ENCODE measurements at places on chromosomes 11 and 22.

DNA sequence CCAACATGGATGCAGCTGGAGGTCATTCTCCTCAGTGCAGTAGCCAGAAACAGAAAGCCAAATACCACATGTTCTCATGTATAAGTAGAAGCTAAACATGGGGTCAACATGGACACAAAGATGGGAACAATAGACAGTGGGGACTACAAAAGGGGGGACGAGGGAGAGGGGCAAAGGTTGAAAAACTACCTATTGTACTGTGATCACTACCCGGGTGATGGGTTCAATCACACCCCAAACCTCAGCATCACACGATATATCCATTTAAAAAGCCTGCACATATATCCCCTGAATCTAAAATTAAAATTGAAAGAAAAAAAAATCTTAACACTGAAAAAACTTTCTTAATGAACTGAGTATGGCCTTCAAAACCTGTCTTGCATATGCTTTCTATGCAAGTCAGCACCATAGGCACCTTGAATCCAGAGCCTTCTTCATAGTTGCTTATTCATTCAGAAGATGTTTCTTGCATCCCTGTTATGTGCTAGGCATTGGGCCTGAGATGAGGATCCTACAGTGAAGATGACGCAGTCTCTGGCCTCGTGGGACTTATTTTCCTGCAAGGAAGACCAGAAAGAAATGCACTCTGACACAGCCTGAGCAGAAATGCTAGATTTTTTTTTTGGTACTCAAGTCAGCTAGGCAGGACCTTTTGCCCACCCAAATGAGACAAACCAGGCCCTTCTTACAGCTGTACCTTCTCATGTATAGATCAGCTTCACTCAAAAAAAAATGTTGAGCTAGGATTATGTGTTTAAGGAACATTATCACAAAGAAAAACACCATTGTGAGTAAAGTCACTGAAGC, 21.0 kb downstream of the NNMT start:
- no peak for DNase-seq

DNA sequence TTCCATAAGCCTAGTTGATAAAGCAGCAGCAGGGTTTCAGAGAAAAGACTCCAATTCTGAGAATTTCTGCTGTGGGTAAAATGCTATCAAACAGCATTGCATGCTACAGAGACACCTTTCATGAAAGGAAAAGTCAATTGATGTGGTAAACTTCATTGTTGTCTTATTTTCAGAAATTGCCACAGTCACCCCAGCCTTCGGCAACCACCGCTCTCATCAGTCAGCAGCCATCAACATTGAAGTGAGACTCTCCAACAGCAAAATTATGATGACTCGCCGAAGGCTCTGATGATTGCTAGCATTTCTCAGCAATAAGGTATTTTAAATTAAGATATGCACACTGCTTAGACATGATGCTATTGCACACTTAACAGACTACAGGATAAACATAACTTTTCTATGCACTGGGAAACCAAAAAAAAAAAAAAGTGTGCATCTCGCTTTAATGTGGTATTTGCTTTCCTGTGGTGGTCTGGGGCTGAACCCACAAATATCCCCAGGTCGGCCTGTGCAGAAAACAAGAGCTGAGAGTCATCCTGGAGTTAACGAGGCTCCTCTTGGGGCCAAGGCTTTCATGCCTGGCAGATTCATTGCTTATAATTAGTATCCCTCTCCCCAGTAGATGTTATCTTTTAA, 192.1 kb downstream of the CTTN start:
- DNase-seq = no peak

GRCh38 chr11:56700914-56701485, 2.1 kb downstream of the OR9G1 start:
- DNase-seq = no peak

GRCh38 chr11:96125400-96125799, 201.5 kb upstream of the MTMR2 start:
- DNase-seq = no peak

DNA sequence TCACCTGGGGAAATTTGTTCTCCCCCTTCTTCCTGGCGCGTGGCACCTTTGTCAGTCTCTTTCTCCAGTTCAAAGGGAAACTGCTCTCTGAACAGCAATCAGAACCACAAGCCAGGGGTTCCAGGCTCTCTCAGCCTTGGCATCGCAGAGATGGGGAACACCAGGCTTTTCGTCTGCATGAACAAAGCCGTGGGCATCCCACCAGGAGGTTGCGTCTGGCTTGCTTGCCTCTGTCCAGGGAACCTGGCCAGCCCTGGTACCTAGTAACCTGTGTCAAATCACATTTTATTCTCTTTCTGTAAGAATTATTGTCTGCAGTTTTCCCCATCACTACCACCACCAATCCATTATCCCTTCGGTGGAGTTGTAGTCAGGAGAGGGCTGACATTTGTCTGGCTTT, 107.0 kb downstream of the WNT7B start:
- DNase-seq = no peak

DNA sequence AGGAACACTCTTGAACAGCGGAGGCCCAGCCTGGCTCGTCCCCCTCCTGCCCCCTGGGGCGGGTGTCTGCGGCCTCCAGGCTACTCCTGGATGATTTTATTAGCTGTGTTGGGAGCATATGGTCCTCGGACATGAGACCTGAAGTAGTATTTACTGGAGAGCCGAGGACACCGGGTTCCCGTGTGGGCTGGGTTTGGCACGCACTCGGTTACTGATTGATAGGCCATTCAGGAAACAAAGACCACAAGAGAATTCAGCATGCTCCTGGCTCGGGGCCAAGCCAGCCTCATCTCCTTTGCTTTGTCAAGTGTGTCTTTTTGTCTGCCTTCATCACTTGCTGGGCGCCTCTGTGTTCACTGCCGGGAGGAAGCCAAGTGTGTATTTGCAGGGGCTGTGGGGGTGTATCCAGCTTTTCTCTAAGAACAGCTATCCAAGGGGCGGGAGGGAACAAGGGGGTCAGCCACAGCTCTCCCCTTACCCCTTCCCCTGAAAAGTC, 9.7 kb downstream of the FXYD2 start:
- DNase-seq = peak; percentile 86

GRCh38 chr22:20013382-20013871, 3.2 kb downstream of the ARVCF start:
- no peak for DNase-seq

DNA sequence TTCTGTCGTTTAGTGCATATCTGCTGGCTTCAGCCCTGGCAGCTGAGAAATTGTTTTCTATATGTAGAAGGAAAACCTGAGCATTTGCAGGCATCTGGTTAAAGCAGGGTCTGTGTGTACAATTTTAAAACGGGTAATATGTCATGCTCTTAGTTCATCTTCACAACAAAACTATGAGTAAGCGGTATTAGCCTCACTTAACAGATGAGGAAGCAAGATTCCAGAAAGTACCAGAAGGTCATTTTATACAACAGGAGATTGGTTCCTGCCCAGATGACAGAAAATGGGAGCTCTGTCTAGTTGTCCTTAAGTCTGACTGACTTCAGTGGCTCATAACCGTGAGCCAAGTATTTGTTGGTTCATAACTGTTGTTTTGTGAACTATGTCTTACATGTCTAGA, 1.1 kb downstream of the TIMM10B start:
- DNase-seq = no peak

DNA sequence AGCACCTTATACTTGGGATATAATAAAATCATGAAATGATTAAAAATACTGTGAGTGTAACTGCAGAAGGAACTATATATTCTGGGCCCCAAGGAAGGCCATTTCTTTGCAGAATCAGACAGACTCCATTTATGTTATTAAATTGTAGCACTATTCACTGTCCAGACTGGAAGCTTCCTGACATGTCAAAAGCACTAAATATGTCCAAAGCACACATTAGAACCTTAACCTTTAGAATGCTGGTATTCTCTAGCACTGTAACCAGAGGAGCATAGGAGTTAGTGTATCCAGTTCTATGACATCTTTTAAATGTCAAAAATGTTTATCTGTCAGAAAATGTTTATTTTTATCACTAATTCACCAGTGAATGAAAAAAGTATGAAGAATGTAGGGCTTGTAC, 246.9 kb downstream of the CADM1 start:
- no peak for DNase-seq

DNA sequence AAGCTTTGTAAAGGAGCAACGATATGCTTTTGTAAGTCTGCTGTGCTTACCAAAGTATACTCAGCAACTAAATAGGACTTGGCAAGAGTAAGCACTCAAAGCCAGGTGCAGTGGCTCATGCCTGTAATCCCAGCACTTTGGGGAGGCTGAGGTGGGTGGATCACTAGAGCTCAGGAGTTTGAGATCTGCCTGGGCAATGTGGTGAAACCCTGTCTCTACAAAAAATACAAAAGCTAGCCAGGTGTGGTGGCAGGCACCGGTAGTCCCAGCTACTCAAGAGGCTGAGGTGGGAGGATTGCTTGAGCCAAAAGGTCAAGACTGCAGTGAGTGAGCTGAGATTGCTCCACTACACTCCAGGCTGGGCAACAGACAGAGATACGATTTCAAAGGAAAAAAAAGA, 67.5 kb downstream of the PAK1 start:
- DNase-seq = peak; percentile 86

- no peak for DNase-seq
Observed at GRCh38 chr11:73396251-73396930, 20.2 kb downstream of the RELT start.

- no peak for DNase-seq
Observed at GRCh38 chr22:37819105-37819433, 4.1 kb upstream of the GALR3 start.

DNA sequence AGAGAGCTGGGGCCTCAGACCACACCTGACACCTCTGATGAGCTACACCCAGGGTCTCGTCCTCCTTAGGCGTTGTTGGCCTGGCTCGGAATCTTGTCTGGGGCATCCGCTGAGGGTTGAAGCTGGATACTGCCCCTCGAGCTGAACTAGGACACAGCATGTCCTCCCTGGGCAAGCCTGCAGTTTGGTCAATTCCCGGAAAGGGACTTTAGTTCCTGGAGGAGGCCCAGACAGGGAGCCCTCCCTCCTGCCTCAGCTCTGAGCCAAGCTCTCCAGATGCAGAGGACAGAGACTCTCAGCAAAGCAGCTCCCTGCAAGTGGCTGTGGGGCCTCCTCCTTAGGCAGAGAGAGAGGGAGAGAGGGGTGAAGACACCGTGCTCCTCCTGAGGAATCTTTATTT, 4.9 kb downstream of the APOL3 start:
- no peak for DNase-seq

DNA sequence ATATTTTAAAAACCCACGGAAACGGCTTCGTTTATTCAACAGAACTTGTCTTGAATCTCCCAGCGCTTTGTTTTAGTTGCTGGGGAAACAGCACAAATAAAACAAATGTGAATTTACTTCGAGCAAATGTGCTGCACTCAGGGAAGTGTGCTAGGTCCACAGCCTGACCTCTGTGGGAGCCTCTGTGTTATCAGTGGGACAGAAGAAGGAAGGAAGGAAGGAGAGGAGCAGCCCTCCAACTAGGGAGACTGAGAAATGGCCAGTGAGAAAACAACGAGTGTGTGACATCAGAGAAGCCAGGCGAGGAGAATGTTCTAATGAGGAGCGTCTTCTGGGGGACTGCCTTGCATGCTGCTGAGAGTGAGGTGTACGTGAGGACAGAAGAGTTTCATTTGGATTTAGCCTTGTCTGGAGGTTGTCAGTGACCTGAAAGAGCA, 42.7 kb downstream of the PPP6R3 start:
- DNase-seq = peak; percentile 15

DNA sequence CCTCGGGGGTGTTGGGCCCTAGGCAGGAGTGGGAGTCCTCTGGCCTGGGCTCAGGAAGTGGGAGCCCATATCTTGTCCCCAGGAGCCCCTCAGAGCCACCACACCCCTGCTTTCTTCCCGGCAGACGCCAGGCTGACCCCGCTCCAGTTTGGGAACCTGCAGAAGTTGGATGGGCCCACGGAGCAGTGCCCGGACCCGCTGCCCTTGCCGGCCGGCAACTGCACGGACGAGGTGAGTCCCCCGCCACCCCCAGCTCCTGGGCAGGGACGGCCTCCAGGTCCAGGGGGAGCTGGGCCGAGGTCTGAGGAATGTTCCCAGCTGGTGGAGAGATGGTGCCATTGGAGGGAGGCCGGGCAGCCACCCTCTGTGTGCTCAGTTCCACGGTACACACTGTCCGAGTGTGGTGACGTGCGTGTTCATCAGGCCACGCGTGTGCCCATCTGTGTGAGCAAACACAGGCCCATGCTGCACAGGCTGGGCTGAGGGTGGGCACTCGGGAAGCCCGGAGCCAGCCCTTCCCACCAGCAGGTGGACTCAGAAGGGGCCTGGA, 4.8 kb downstream of the MUC5B start:
- no peak for DNase-seq

DNA sequence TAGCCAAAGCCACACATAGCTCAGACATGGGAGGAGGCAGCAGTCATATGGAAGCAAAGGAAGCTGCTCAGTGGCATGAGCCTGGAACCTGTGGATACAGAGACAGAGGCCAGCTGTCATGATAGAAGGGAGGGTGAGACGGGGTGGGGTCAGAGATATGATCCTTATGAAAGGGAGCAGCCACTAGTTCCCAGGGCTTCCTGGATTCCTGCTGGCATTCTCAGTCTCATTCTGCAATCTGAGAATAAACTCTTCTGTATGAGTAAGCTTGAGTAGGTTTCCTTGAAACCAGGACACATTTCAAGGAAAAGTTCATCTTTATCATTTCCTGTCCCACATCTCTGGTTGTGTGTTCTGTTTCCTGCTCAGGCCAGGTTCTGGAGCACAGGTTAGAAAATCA, 220.2 kb upstream of the SNX19 start:
- DNase-seq = no peak
